ENCODE measurements at places on chromosomes 3 and 15. TPM values are rescaled to one million over a fixed set of nuclear protein-coding genes. Genes with fewer than 3 reads are reported as not detected.
A peak's percentile ranks its signal among the peaks of the same experiment; 100 is the strongest.

The PRSS50 gene
- total RNA-seq = not detected

The MYLK gene
- total RNA-seq = 1,887 TPM

The LXN gene
- total RNA-seq = 59.3 TPM

The SLC12A8 gene
- 0.67 TPM for total RNA-seq

The THPO gene
- 1.1 TPM for total RNA-seq

The MUC20 gene
- total RNA-seq = 9.4 TPM

The GNAT1 gene
- not detected for total RNA-seq

The RPLP1 gene
- total RNA-seq = 1,397 TPM

The SLC15A2 gene
- total RNA-seq = 2.1 TPM

The KLHL6 gene
- 3.0 TPM for total RNA-seq

The ZIC1 gene
- 7.5 TPM for total RNA-seq

The CYP19A1 gene
- 1.8 TPM for total RNA-seq

DNA sequence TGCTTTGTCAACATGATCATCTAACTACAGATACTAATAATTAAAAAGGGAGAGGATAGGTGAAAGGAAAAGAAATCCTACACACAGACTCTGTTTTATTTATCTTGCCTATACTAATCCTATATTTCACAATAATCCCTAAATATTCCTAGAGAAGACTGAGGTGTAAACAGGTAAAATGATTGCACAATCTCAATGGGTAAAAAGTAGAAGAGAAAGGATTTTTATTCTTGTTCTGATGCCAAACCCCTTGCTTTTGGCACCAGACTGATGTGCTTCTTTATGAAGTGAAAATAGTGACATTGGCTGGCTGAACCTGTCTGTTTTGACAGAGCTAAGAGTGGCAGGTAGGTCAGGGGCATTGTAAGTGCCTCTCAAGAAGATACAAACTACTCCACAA, 101.9 kb upstream of the ZPLD1 start:
- no peak for DNase-seq

- DNase-seq = no peak
Observed at GRCh38 chr15:87215100-87215499, 1041.4 kb downstream of the NTRK3 start.

DNA sequence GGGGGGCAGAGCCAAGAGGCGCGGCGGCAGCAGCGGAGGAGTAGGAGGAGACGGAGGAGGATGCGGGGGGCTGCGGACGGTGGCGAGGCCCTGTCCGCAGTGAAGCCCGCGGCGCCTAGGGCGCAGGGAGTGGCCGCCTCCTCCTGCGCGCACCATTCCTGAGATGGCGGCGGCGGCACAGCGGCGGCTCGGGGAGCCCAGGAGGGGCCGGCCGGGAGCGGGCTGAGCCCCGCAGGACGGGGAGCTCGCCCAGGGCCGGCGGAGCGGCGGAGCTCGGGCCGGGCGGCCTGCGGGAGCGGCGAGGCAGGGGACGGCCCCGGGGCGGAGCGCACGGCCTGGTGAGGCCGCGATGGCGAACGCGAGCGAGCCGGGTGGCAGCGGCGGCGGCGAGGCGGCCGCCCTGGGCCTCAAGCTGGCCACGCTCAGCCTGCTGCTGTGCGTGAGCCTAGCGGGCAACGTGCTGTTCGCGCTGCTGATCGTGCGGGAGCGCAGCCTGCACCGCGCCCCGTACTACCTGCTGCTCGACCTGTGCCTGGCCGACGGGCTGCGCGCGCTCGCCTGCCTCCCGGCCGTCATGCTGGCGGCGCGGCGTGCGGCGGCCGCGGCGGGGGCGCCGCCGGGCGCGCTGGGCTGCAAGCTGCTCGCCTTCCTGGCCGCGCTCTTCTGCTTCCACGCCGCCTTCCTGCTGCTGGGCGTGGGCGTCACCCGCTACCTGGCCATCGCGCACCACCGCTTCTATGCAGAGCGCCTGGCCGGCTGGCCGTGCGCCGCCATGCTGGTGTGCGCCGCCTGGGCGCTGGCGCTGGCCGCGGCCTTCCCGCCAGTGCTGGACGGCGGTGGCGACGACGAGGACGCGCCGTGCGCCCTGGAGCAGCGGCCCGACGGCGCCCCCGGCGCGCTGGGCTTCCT, at the start of gene GPR27:
TSS of gene GPR27 (plus strand) at position 155 of the 909 bp plus-strand sequence. CDS start at position 350, 195 bp downstream.
- peak; percentile 79 for DNase-seq

- DNase-seq = no peak
Observed at GRCh38 chr3:3192286-3192675, 12.8 kb upstream of the CRBN start.

DNA sequence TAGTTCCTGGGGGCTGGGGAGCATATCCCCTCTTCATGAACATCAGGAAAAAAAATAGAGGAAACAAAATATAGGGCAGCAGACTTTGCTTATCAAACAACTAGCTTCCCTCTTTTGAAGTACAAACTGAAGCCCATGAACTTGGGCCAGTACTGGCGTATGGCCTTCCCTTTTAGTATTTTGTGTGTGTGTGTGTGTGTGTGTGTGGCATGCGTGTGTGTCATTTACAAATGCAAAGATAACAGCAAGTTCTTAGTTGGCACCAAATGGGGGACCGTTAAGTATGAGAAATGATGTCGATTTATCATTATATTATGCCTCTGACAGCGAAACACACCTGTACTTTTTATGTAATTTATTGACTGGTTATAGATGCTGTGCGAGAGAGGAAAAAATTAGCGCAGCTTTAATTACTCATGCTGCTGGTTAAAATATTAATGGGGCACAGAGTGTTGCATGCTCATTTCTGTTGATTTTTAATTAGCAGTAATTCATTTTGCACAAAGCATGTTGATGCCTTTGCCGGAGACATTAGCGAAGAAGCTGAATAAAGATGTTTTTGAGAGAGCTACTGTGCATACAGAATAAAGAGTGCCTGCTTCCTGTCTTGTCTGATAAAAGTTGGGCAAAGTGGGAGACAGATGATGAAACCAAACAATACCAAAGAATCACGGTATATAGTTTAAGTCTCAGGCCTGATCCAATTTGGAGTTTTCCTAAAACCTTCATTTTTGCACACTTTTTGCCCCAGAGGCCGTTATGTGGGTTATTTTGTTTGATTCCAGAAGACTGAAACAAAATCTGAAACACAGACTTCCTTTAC, 297.1 kb downstream of the SATB1 start:
- DNase-seq = no peak

DNA sequence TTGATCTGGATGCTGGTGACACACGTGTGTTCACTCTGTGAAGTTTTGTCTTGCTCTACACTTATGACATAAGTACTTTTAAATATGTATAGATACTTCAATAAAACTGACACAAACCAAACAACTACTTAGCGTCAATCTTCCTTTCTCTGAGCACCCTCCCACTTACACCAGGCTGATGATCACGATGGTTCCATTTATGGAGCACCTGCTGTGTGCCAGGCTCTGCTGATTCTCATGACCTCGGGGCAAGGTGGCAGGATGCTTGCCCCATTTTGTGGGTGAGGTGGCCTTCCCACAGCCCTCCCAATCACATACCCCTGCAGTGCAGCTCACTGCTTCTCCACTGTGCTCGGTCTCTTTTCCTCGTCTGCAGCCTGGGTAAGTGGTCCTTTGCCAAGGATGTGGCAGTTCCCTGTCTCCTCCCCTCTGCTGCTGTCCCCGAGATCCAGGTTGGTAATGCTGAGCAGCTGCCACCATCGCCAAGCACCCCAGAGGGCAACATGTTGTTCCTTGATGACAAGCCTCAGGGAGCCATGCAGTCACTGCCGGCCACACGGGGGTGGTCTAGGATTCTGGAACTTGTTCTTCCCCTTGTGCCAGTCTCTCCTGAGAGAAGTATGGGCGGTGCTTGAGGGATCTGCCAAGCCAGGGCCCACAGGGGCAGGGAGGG, 20.6 kb upstream of the ADCY5 start:
- DNase-seq = no peak

- peak; percentile 81 for DNase-seq
Observed at GRCh38 chr3:111729087-111729846, 129.8 kb upstream of the PHLDB2 start.

DNA sequence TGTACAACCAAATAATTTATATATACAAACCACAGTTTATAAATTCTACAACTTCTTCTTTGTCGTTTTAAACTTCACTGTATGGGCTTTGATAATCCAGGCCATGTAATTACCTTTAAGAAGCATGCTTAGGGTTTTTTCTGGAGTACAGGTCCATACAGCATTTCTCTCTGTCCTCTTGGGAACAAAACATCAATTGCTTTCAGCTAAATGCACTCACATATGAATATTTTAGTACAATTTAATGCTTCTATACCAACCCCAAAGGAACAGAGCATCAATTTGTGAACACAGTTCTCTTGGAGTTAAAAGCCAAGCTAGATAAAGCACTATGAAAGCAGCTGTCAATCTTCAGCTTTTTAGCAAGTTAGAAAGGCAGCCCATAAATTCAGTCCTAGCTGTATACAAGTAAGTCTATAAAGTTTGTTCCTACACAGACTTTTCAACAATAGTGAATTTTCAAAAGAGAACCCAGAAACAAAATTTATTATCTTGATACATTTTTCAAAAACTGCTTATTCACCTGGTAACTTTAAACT, 66.1 kb downstream of the ETFA start:
- DNase-seq = no peak

GRCh38 chr3:32219537-32219936, 18.9 kb upstream of the CMTM8 start:
- DNase-seq = no peak

- DNase-seq = no peak
Observed at GRCh38 chr3:12541625-12542024, 3.7 kb downstream of the MKRN2OS start.

DNA sequence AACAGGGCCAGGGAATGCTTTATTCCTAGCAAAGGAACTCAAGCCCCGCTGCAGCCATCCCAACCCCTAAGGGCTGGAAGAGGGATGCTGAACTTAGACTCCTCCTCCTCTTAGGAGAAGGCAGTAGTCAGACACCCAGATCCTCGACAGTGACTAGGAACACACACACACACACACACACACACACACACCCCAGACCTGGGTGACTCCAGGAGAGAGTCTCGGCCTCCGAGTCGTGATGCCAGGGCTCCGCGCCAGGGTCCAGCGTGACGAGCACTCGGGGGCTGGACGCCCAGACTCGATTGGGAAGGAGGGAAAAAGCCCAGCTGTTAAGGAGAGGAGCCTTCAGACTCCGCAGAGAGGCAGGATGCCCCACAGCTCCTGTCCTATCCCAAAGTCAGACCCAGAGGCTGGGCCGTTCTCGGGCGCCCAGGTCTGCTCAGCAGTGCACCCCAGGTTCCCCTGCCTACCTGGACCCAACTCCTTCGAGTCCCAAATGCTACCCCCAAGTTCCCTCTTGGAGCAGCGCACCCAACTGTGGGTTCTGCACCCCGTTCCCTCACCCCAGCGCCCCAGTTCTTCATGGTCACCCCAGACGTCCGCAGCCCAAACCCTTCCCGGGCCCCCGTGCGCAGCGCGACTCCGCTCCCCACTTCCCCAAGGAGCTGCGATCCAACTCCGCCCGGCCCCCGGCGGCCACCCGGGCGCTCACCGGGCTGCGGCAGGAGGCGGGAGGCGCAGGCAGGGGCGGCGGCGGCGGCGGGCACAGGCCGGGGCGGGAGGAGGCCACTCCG, 421 bp downstream of the BMF start:
- DNase-seq = peak; percentile 91

GRCh38 chr3:10164546-10165393, at the start of gene IRAK2:
Gene IRAK2 (plus strand): TSS chr3:10164919. CDS start chr3:10164955, 36 bp downstream.
- DNase-seq = peak; percentile 93

GRCh38 chr15:57875347-57875746, 168.8 kb downstream of the POLR2M start:
- no peak for DNase-seq

DNA sequence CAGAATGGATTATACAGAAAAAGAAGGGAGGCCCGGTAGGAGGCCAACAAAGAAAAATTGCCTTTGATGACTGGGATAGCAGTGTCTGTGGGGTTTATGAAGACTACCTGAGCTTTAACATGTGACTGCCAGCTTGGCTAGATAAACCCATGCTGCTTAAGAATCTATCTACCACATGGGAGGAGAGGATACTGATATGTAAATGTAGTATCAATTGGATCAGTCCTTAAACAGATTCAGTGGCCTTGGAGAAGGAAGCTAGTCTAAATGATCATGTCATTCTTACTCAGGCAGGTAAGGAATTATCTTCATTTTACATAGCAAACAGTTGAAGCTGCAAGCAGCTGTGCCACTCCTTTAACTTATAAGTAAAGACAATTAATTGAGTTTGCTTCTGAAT, 50.0 kb upstream of the SYNPR start:
- DNase-seq = no peak

GRCh38 chr3:14847613-14848541, 29.1 kb downstream of the FGD5 start:
- peak; percentile 84 for DNase-seq

- DNase-seq = no peak
Observed at GRCh38 chr3:4985330-4986174, 6.3 kb downstream of the BHLHE40 start.

GRCh38 chr15:70090436-70091296, 7.1 kb downstream of the TLE3 start:
- DNase-seq = no peak

DNA sequence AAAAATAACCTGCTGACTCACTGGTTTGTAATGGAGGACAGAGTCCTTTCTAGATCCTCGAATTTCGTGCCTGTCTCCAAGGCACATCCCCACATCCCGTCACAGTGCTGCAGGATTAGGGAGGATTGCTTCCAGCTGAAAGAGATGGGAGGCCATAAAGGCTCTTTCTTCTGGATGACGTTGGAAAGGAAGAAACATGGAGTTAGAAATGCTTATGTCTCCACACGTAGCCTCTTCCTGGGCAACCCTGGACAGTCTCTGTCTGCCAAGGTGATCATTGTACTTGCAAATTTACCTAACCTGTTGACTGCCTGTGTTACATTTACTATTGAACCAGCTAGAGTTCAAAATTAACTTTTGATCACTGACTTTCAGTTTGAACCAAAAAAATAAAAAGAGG, 27.6 kb upstream of the VILL start:
- DNase-seq = no peak

GRCh38 chr3:120472121-120472844, 21.5 kb upstream of the FSTL1 start:
- DNase-seq = no peak

DNA sequence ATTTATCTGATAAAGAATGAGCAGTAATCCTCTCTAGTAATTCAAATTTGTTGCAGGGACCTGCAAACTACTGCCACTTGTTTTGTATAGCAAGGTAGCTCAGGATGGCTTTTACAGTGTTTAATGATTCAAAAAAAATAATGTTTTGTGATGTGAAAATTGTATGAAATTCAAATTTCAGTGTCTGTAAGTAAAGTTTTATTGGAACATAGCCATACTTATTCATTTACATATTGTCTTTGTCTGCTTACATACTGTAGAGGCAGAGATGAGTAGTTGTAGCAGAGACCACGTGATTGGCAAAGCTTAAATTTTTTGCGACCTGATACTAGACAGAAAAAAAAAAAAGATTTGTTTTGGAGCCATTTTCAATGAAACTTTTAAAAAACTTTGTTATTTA, 6.5 kb upstream of the UTS2B start:
- no peak for DNase-seq
